T-helper 2 cell treated with Interferon-gamma antibody and Interleukin-4, amounts not matched to agents 5 μg/mL and 100 μg/mL, for 36 hours (primary cell): ENCODE measurements at places on chromosomes 16 and 17.

DNA sequence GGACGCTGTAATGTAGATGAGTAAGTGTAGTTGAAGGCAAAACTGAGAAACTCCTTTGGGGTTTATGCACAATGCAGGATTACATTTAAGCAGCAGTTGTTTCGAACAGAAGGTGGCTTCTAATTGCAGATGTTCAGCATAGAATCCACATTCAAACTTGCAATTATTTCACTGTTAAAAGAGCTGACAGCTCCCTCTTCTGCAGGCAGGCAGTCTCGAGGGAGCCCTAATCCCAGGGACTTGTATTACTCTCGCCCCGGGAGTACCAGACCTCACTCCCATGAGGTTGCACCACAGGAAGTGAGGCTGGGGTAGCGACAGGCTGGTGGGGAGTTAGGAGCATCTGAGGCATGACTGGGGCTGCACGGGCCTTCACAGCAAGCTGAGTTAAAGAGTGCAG is 484.3 kb upstream of the EEF2KMT start:
- DNase-seq: no peak

- no peak for DNase-seq
These were observed 759.0 kb upstream of the SOX9 start for GRCh38 chr17:71361656-71362450.

DNA sequence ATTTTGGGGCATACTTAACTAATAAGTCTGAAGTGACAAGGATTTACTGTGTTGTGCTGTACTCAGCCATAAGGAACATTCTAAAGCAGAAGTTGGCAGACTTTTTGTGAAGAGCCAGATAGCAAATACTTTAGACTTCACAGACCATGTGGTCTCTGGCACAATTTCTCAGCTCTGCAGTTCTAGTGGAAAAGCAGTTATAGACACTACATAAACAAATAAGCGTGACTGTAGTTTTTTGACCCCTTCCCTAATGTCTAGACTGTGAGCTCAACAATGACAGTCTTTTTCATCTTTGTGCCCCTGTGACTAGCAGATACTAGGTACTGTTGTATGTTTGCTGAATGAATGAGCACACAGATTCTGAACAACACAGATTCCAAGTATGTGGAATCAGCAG is 4.9 kb downstream of the RPAIN start:
- no peak for DNase-seq

- no peak for DNase-seq
These were observed 23.9 kb upstream of the LITAF start for GRCh38 chr16:11610580-11610979.

DNA sequence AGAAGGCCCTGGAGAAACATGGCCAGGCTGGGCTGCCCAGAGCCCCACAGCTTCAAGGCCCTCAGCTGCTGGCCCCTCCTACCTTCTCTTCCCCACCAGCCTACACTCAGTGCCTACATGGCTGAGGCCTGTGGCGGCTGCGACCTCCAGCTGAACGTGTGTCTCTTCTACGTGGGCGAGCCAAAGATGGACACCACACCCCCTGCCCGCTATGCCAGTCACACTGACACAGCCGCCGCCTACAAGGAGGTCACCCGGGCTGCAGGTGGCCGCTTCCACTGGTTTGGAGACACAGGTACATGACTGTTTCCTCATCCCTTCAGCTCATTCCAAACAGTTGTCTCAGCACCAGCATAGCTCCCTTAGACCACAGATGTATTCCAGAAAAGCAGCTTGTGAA is 29.5 kb upstream of the SDR42E2 start:
- no peak for DNase-seq

DNA sequence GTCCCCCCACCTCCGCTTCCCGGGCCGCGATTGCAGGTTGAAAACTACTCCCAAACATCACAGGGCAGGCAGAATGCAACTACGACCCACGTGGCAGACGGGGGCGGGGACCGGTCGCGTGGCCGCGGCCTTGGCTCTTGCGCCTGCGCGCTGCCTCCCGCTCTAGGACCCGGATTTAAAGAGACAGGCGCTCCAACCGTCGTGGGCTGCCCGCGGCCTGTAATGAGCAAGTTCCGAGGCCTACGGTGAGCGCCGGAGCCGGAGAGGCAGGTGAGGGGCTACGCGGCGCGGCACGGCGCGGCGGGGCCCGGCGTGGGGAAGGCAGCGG is at the start of gene LIG3:
Gene LIG3 (plus strand): TSS at position 160 of the 328 bp plus-strand sequence. CDS start 2,494 bp downstream, outside the sequence.
- peak; percentile 96 for DNase-seq

- DNase-seq: peak; percentile 33
These were observed 662 bp downstream of the WIPF2 start for GRCh38 chr17:40219594-40220338.

DNA sequence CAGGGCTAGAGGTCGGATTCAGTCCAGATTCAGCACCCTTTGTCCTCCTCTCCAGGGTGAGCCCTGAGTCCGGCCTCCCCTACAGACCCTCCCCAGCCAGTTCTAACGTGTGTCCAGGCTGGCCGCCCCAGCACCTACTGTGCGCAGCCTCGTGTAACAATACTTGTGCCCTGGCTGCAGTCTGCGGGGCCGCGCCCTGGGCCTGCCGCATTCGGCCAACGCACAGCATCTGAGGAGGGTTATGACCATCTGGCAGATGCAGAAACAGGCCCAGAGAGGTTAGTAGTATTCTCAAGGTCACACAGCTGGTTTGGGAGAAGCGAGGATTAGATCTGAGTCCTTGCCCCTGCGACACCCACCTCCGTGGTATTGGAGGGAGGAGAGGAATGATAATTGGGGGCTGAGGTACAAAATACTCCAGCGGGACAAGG is 968 bp downstream of the RIPOR1 start:
- no peak for DNase-seq

DNA sequence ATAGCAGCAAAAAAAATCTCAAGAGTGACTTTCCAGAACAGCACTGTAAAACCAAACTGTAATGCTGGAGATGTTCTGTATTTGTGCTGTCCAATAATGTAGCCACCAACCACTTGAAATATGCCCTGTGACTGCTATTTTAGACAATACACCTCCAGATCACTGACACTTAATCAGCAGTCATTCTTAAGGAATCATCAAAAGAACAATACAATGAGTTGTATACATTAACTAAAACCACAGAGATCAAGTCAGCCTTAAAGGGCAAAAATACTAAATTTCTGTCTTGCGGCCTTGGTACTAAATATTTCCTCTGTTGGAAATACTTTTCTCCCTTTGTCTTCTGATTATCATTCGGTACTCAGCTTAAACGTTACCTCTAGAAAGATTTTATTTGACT is 33.6 kb upstream of the ANKFY1 start:
- no peak for DNase-seq

- peak; percentile 76 for DNase-seq
These were observed 23.8 kb downstream of the COTL1 start for GRCh38 chr16:84593825-84594724.

GRCh38 chr17:33054412-33054811 is 62.8 kb downstream of the SPACA3 start:
- no peak for DNase-seq

DNA sequence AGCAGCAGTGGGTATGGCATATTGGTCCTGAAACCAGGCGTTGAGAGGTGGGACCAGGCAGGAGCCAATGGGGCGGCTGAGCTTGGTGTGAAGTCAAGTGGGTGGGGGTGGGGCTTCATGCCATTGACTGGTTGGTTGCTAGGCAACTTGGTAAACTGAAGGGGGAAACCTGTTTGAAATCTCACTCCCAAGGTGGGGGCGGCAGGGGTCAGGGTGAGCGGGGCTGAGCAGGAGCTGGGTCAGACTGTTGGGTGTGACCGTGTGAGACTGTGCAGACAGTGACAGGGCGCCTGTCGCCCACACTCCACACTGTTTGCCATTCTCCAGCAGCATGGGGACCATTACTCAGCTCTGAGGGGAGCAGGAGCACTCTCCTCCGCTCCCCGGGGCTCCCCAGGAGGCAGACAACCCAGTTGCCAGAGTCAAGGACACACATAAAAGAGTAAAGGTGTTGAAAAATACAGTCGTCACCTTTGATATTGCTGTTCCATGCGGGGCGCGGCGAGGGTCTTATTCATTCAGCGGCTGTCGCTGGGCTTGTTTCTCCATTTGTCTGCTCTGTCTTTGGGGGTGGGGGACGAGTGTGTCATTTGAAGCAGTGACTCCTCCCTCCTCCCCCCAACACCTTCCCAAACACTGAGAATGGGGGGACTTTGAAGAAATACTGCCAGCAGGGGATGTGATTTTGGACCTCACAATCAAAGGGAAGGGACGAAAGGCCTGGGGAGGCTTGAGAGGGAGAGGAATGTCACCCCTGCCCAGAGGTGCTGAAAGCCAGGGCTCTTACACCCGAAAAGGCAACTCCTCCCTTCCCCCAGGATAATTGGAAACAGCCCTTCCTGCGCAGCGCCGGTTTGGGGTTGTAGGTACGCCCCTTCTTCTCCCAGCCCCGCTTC is 1.2 kb upstream of the EFNB3 start:
- no peak for DNase-seq

DNA sequence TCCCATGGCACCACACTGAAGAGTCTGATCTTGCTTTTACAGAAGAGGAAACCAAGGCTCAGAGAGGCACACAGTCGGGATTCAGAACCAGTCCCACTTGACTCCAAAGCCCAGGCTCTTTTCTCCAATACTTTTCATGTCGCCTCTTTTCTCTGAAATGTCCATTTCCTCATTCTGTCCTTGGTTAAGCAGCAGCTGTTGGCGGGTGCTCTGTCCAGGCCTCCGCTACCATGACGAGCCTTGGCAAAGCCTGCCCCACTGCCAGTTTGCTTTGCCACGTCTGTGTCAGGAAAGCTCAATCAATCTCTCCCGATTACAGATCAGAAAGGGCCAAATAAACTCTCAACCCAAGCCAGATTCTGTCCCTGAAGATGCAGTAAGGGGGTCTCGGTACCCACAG is 9.1 kb upstream of the CEP295NL start:
- no peak for DNase-seq

DNA sequence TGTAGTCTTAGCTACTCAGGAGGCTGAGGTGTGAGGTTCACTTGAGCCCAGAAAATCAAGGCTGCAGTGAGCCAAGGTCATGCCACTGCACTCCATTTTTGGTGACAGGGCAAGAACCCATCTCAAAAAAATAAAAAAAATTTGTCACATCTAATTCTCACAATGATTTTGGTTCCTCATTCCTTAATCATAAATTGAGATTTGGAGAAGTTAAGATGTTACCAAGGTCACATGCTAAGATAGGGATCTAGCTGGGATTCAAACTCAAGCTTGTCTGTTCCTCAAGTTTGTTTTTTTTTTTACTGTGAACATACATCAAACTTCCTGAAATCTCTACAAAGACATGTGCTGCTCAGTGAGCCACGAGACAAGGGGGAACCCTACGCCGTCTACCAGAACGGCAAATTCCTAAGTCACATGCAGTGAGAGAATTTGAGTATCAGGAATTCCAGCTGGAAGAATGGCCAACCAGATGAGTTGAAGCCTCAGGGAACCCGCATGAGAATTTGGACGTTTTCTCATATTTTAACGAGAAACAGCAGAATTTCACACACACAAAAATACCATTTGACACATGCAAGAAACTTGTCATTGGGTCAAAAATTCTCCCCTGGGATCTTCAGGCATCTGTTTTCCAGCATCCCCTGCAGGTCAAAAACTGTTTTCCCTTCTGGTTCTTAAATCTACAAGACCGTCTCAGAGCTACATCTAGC is 414.1 kb upstream of the GOT2 start:
- no peak for DNase-seq

DNA sequence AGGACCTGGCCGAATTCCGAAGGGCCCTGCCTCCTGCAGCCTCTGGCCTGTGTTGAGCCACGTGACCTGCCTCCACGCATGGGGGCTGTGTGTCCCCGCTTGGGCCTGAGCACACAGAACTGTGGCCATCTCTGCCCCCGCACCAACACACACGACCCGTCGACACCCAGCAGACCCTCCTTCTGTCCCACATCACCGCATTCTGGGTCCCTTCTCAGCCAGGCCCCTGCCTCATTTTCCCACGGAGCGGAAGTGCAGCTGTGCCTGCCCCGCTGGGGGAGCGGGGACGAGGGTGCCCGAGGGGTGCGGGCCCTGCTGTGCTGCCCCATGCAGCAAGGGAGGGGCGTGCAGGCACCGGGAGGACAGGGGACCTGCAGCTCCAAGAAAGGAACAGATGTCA is 18.4 kb downstream of the NDUFAF8 start:
- DNase-seq: no peak

DNA sequence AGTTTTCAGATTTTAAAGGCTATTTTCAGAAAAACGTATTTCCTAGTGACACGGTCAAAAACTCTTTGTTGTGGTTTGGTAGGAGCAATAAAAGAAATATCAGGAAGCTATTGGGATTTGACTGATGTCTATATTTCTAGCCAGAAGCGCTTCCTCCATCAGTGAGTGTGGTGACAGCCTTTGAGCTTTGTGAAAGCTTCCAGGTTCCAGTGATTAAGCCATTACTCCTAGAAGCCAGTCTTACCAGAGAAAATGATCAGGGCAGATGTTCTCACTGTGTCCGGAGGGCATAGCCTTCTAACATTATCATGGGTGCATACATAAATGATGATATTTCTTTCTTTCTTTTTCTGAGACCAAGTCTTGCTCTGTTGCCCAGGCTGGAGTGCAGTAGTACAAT is 39.6 kb downstream of the MAP2K6 start:
- no peak for DNase-seq

DNA sequence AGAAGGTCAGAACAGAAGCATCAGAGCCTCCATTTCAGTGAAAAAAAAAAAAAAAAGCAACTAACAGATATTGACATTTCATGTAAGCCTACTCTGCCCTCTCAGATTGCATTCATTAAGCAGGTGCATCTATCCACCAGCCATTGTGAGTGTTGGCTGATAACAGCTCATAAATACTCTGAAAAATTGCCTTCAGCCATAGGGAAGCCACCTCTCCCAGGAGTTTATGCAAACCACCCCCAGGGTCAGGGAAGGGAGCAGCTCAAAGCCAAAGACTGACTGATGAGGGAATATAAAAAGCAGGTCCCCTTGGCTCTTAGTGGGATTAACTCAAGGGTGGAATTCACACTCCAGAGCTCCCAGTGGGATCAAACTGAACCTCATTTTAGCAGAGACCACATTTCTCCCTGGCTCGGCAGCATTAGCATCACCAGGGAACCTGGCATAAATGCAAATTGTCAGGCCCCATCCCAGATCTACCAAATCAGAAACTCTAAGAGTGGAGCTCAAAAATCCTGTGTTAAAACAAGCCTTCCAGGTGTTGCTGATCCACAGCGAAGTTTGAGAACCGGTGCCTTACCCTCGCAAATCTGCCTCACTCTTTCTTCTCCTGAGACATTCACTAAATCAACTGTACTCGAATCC is 14.2 kb downstream of the APOH start:
- no peak for DNase-seq
